Stimulated activated CD8-positive, alpha-beta memory T cell treated with anti-CD3 and anti-CD28 coated beads, Interleukin-2, amount 100 ng/mL, for 48 hours (primary cell): ENCODE measurements at places on chromosomes 5 and 9.

DNA sequence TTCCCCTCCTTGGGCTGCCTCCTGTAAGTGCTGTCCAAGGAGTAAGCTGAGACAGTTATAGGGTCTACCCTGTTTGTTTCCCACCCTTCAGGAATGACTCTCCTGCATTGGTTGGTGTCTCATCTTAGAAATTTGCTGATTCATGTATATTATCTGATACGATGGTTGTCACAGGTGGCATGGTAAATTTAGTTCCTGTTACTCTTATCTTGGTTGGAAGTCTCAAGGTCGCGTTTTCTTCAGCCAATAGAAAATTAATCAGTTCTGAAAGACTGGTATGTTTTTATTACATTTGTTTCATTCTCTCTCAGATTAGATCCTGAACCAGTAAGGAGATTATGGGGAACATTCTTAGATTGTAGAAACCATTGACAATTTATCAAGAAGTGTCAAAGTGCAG is 42.7 kb downstream of the SCGB3A1 start:
- no peak for DNase-seq

DNA sequence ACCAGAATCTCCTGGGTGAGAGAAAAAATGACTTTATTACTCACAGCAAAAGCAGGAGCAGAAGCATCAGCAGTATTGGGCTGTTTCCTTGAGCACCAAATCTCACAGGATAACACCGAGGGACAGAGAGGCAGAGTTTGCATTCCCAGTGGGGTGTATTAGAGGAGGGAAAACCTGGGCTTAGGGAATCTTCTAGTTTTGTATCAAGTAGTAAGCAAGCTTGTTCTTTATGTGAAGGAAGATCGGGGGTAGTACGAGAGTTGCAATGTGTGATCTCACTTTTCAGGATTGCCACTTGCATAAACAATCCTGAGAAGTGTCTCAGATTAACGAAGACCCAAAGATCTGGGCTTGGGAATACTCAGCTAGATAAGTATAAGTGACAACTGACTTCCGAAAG is 1163.0 kb downstream of the TAF11L14 start:
- no peak for DNase-seq

DNA sequence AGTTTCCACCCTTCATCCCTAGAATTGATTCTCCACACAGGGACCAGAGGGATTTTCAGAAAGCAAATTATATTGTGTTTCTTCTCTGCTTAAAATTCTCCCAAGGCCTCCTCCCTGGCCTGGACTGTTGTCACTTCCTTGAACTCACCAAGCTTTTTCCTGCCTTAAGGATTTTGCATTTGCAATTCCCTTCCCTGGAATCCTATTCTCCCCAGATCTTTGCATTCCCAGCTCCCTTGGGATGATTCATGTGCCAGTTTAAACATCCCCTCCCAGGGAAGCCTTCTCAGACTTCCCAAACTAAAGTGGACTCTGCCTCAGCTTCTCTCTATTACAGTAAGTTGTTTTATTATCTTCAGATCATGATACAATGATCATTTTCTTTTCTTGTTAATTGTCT is 35.2 kb upstream of the PDE8B start:
- DNase-seq = no peak

DNA sequence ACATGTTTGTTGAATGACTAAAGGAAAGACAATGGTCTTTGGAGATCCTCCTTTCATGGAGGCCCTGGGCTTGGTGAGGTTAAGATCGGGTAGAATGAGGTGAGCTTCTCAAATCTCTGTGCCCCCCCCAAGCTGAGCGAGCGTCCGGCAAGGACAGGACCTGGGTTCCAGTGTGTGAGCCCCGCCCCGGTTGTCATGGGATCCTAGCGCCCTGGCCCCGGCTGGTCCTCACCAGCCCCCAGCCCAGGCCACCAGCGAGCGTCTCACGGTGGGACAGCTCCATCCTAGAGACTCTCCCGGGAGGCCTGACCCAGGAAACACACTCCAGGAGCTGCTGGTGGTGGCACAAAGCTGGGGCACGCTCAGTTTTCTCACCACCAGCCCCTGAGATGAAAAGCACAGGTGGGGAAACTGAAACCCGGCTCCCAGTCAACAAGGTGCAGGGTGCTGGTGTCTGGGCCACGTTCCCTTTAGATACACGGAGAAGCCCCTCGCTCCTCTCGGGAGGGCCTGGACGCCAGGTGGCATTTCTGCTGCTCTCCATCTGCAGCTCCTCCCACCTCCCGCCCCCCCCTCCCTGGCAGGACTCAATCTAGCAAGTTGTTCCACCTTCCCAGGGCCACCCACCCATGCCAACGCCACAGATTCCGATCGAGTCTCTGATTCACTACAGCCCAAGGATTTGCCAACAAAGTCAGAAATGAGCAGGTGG is 131.3 kb upstream of the PPP1R26 start:
- DNase-seq = no peak

DNA sequence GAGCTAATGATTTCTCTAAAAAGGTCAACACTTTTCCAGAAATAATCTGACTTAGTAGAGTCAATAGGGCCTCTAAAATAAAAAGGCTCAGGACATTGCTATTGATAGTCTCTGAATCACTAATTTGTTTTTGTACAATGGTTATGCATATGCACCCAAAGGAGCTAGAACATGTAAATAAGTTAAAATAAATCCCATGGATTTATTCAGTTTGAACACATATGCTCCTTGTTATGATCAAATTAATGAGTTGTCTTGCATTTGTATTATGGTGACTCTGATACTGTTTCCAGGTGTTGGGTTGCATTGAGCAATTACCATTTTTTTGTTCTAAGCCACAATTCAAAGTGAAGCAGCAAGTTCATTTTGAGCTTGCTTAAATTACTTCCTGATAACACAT is 276.0 kb upstream of the TUSC1 start:
- no peak for DNase-seq

DNA sequence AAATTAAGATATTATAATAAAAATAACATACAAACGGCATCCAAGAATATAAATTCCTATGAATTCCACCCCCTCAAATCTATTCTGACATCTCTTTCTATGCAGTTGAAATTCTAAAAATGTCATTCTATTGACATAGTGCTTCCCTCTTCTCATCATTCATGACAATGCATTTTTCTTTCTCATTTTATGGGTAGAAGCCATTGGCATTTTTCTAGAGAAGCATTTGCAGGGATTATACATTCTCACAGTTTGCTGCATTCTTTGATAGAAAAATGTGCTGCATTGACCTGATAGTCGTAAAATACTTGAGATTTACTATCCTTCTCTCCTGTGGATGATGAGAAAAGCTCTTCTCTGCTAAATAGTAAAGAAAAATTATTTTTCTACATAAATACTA is 760.9 kb upstream of the ACO1 start:
- DNase-seq = no peak

- DNase-seq = no peak
These were observed 258.4 kb downstream of the ZSWIM6 start for GRCh38 chr5:61590473-61590872.

DNA sequence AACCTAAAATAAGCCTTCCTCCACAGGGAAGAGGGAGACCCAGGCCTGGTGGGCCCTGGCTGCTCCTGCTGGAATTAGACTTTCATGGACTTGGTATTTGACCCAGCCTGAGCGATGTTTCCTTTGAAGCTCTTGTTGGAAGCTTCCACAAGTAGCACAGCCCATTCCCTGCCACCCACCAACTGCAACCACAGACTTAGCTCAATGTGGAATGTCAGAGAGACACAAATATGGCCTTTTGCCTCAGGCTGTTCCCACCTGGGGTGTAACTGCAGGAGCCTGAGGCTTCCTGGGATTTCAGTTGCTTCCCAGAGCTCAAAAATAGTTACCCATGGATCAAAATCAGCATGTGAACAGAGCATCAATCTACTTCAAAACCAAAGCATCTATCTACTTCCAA is 70.3 kb upstream of the LHFPL2 start:
- DNase-seq = no peak

- no peak for DNase-seq
These were observed 5.3 kb downstream of the IL12B start for GRCh38 chr5:159324986-159325385.

DNA sequence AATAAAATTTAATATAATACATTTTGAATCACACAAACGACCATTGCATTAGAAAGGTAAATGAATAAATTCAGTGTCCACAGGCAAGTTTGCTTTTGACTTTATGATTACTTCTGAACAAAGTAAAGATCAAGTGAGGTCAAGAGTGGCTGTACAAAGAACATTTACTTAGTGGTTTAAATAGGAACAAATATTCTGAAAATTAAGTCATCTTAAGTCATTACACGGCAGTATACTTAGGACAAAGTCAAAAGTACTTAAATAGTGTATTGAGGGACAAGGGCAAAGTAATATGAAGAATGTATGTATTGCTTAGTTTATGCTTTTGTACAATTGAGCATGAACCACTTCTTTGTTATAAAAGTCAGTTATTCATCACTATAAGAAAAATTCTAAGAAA is 1511.2 kb upstream of the CDH9 start:
- no peak for DNase-seq

DNA sequence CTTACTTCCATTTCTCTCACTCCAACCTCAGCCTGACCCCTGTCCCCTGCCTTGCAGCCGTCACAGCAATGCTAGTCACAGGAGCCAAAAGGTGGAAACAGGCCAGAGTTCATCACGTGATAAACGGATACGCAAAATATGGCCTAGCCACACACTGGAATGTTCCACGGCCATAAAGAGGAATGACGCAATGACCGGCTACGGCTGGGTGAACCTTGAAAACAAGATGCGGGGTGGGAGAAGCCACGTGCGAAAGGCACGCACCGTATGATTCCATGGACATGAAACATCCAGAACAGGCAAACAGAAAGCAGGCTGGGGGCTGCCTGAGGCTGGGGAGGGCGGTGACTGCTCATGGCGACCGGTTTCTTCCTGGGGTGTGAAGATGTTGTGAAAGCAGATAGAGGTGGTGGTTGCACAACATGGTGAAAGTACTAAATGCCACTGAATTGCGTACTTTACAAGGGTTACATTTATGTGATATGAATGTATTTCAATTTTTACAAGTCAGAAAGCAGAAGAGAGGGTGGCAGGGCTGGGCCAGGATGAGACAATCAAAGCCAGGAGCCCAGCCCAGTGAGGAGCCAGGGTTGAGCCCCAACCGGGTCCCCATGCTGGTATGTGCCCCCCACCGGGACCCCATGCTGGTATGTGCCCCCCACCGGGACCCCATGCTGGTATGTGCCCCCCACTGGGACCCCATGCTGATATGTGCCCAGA is 117.8 kb upstream of the SARDH start:
- no peak for DNase-seq

DNA sequence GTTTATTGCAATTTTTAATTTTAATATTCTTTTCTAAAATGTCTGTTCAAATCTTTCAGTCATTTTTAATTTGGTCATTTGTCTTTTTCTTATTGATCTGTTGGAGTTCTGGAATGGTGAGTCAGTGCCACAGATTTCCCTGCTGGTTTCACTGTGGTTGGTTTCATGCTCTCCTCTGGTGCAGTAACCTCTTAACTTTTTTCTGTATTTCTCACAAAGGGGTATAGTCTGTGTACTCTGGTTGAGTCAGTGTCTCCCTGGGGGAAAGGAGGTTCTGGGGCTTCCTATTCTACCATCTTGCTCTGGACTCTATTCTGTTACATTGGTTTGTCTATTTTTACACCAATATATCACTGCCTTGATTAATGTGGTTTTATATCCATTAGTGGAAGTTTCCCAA is 178.8 kb downstream of the CSNK1G3 start:
- DNase-seq = no peak

DNA sequence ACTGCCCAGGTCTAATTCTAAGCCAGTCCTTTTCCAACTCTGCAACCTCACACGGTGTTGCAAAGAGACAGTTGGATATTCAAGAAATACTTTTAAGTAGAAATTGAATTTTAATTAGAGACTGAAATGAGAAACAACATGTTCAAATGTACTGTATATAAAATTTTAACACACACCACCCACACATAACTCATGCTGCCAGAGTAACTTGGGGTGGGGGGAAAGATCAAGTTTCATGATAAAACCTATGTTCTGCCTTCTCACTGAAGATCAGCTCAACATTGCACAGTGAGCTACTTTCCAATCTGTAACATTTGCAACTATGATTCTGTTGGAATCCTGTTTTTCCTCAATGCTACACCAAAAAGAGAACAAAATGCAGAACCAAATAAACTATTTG is 17.5 kb downstream of the ARL15 start:
- DNase-seq = no peak

DNA sequence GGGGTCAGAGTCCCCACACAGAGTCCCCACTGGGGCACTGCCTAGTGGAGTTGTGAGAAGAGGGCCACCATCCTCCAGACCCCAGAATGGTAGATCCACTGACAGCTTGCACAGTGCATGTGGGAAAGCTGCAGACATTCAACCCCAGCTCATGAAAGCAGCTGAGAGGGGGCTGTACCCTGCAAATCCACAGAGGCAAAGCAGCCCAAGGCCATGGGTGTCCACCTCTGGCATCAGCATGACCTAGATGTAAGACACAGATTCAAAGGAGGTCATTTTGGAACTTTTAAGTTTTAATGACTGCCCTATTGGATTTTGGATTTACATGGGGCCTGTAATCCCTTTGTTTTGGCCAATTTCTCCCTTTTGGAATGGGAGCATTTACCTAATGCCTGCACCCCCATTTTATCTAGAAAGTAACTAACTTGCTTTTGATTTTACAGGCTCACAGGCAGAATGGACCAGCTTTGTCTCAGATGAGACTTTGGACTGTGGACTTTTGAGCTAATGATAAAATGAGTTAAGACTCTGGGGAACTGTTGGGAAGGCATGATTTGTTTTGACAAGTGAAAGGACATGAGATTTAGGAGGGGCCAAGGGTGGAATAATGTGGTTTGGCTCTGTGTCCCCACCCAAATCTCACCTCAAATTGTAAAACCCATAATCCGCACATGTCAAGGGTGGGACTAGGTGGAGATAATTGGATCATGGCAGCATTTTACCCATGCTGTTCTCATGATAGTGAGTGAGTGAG is 56.3 kb upstream of the ITGA1 start:
- DNase-seq = no peak

GRCh38 chr5:9502050-9502834 is 43.6 kb downstream of the SEMA5A start:
- DNase-seq = no peak

DNA sequence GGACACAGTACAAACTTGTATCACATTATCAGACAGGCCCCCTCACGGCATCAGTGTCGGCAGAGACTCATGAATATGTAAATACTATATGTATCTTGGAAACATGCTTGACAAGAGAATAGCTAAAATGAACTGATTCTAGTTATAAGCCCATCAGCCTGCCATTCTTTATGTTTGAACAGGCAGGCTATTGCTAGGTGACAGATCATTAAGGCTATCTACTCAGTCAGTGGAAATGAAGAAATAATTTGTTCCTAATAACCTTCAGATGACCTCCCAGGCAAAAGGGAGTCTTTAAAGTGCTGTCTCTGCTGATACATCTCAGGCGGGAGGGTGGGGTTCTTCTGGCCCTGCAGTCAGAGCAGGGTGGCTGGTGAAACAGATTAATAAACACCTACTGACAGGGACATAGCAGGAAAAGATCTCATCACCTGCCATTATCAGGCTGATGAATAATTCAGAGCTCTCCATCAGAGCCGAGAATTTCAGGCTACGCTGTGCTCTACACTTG is 394.2 kb downstream of the RASEF start:
- no peak for DNase-seq

GRCh38 chr9:14097215-14097614 is 216.7 kb downstream of the NFIB start:
- DNase-seq = no peak
